ENCODE measurements at places on chromosomes 3 and 15.

DNA sequence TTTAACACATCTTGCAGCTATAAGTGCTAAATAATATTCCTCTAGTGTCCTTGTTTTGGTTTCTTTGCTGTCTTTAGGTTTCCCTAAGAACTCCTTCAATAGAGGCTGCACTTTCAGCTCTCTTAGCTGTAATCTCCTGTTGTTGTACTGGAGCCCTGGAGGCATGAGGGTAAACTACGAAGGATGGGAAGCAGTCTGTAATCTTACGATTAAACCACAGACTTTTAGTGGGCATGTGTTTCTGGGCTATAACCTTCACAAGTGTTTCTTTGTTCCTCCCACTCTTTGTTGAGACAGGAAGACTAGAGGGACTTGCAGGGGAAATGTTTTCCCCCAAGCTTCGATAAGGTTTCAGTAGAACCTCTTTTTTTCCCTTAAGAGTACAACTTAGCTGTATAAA is 1058.1 kb downstream of the NSUN3 start:
- DNase-seq: no peak

GRCh38 chr3:186417791-186418190 is 55.8 kb upstream of the DGKG start:
- DNase-seq: no peak

- no peak for DNase-seq
These were observed 65.0 kb downstream of the WWTR1 start for GRCh38 chr3:149592758-149593240.

GRCh38 chr3:4996223-4996765 is 17.1 kb downstream of the BHLHE40 start:
- DNase-seq: no peak

DNA sequence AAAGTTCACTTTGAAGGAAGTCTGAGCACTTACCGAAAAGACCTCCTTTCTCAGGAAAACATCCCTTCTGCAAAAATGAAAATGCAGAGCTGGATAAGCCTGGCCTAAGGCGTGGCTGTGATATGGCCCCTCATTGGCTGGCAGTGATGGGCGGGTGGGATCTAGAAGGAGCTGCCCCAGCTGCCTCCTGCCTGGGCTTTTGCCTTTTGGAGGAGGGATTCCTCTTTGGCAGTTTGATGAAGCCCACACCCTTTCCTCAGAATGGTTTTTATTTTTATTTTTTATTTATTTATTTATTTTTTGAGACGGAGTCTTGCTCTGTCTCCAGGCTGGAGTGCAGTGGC is 4.0 kb upstream of the DZIP1L start:
- DNase-seq: no peak

GRCh38 chr3:185796431-185797107 is 28.3 kb downstream of the IGF2BP2 start:
- DNase-seq: no peak

- no peak for DNase-seq
These were observed 19.6 kb downstream of the CD86 start for GRCh38 chr3:122074621-122075265.

DNA sequence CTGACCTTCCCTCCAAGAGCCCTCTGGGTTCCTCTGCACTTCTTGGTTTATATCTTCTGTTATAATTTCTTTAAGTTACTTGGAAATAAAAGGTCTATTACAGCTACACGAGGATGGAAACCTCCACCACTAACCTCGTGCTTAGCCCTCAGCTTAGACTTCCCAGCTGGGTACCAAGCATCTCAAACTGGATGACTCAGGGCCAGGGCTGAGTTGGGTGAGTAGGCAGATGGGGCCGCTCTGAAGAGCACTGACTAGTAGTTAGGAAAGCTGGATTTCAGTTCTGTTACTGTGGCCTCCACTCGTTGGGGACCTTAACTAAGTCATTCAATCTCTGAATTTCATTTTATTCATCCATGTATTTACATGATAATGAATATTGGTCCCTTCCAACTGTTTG is 1036.6 kb downstream of the IGSF11 start:
- no peak for DNase-seq

DNA sequence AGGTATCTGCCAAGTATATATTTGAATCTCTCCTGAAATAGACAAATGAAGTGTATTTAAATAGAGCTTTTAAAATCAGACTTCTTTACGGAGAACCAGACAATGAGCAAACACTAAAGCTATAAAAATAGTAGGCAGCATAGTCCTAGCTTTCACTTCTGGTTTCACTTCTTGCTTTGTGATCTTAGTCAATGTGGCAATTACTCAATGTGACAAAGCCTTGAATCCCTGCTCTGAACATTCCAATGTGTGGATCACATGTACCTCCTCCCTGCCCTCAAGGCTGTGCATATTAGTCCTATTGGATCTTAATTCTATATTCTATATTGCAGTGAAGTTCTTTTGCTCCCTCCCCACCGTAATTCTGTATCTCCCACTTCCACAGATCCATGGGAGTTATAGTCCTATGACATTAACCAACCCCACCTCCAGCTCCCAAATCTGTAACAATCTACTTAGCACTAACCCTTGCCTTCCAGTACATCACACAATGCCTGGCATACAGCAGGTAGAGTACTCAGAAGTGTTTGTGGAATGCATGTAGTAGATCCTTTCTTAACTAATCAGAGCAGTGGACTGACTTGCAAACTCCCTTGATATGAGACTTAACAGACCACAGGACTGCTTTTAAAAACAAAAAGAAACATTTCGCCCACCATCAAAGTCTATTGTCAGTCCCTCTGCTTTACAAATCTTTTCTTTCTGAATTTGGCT is 24.3 kb upstream of the CP start:
- DNase-seq: no peak

- DNase-seq: no peak
These were observed 538.9 kb upstream of the GRM7 start for GRCh38 chr3:6321999-6322398.

DNA sequence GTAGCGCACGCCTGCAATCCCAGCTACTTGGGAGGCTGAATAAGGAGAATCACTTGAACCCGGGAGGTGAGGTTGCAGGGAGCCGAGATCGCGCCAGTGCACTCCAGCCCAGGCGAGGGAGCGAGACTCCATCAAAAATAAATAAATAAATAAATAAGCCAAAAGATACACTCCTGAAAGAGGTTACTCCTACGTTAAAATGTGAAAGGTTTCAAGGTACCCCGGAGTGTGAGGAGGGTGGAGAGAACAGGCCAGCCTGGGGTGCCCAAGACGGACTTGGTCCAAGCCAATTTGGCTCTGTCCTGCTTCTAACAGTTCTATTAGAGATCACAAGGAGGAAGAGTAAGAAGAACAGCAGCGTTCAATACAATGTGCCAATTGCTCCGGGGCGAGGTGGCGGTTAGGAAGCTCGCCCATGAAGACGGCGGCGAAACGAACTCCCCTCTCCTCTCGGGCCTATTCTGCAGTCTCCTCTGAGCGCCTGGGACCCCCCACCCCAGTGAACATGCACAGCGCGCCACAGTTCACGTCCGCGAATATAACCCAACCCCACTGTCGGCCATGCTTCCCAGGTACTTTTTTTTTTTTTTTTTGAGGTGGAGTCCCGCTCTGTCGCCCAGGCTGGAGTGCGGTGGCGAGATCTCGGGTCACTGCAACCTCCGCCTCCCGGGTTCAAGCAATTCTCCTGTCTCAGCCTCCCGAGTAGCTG is 942 bp downstream of the ELP6 start:
- DNase-seq: no peak

- DNase-seq: no peak
These were observed 2.5 kb upstream of the FANCD2 start for GRCh38 chr3:10023587-10024310.

GRCh38 chr3:32696523-32696922 is 11.5 kb downstream of the CNOT10 start:
- DNase-seq: no peak

- DNase-seq: no peak
These were observed 3.8 kb upstream of the SLCO3A1 start for GRCh38 chr15:91849749-91850161.

DNA sequence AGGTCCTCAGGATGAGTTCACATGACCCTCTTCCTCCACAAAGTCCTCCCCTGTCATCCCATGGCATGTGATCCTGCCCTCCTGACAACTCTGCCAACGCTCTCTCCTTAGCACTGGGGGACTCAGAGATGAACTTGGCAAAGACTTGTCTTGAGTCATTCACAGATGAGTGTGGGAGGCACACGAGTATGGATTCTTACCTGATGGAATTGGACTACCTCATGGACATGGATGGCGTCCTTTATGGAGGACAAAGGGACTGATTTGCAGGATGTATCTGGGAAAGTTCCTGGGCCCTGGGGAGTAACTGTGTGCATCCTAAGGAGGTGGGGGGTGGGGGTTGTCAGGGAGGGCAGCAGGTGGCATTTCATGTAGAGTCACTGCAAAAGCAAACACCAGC is 38.2 kb upstream of the TOPBP1 start:
- DNase-seq: no peak

GRCh38 chr15:31852933-31853799 is 177.1 kb upstream of the CHRNA7 start:
- DNase-seq: no peak

DNA sequence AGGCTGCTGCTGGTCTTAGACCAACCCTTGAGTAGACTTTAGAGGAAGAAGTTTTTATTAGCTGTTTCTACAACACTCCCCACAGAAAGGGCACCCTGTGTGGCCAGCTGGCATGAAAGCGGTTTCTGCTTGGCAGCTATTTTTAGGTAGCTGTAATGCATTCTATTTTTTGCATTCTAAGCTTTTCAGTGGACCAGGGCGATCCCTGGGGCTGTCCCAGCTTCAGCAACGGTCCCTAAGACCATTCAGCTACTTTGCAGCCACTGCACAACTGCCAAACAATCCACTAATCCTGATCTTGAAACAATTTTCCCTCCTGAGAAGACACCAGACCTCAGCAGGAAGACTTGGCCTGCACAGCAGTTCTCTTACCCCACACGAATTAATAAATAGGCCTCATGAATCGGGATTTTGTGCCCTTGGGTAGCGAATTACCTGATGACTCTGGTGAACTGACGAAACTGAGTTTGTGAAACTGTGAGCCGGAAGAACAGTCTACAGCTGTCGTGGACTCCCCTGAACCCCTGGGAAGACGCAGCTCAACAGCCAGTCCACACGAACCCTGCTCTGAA is 14.6 kb upstream of the TFRC start:
- DNase-seq: no peak

DNA sequence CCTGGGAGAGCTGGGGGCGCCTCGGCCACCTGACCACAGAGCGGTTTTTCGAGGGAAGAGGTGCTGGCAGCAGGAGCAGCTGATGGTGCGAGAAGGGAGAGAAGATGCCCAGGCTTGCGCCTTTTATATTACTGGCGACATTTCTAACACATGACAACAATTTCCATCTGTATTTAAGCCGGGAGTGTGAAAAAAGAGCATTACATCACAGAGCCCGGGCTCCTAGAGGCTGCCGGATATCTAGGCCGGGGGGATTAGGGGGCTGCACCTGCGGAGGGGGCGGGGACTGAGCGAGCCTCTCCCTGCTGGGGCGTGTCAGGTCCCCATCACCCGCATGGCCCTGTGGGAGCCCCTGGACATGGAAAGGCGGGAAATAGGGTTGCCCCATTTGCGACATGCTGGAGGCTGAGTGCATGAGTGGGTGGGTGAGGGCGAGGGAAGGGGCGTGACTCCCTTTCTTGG is 440.7 kb downstream of the MAGI1 start:
- DNase-seq: no peak

DNA sequence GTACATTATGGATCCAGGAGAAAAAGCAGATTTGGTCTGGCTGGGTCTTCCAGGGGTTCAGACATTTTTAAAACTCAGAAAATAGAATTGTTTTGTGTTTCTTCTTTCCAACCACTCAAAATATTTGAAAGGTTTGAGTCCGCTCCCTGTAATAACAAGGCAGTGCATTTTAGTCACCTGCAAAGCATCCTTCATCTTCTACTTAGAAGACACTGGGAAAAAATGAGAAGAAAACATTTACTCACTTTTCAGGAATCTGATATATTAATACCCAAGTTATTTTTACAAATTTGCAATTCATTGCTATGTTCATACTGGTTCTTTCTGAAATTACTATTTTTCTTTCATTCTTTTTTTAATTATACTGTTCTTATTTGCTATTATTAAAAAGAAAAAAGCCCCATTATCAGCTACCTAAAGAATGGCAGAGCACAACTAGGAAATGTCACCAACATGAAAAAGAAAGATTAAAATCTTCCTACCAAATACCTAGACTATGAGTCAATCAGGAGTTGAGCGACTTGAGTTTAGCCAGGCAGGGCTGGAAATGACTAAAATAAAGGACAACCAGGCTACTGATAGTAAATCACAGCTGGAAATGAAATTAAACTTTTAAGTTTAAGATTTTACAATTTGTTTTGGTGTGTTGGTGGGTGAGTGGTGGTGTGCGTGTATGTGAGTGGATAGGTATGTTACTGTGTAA is 280.3 kb upstream of the THBS1 start:
- no peak for DNase-seq

GRCh38 chr3:62777674-62778073 is 97.5 kb downstream of the CADPS start:
- DNase-seq: no peak

DNA sequence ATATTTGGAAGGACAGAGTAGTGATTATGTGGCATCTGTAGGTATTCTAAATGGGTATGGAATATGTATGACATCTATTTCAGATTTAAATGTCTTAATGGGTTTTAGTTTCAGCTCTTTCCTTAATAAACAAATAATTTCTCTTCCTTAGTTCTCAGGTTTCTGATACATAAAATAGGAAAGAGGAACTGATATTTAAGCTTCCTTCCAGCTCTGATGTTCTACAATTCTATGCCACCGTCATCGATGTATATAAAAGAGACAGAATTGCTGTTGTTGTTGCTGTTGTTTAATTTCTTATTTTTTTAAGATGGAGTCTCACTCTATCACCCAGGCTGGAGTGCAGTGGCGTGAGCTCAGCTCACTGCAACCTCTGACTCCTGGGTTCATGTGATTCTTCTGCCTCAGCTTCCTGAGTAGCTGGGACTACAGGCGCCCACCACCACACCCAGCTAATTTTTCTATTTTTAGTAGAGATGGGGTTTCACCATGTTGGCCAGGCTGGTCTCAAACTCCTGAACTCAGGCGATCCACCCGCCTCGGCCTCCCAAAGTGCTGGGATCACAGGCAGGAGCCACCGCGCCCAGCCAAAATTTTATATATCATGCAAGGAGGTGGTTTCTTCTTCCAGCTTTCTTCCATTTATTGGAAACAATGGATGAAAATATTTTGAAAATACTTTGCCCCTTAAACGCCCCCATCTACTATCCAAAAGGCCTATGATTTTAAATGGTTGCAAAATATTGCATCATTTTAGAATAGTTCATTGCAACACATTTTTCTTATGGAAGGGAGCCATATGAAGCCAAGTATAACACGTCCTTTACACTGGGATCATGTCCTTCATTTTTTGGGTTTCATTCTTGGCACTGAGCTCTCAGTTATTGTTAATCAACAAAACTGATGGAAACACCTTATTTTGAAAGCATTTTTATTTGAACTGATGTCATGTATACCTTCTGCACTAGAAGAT is 13.9 kb upstream of the C15orf61 start:
- DNase-seq: no peak

DNA sequence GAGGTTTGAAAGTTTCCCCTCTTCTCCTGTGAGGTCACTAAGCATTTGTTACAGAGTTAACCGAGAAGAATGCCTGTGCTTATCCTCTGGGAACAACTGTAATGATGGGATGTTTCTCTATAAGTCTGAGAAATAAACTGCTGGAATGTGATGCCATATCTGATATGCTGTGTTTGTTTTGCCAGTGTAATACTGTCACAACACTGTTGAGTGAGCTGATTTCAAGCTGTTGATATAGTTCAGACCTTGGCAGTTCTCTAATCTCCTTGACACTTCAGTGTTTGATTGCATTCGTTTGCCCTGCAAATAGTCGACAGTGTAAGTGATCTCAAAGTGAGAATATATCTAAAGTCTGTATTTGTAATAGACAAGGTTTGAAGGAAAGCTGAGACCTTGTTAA is 73.3 kb downstream of the PTPRG start:
- no peak for DNase-seq

- DNase-seq: no peak
These were observed 243.7 kb upstream of the LRIG1 start for GRCh38 chr3:66744521-66744920.
